Hematopoietic multipotent progenitor cell treated with erythropoietin and hydrocortisone succinate and interleukin-3 and kit ligand, for 15 days (in vitro differentiated cells): ENCODE measurements at places on chromosomes 4 and X.
A peak's percentile ranks its signal among the peaks of the same experiment; 100 is the strongest.

GRCh38 chr4:133156556-133156955, 7.5 kb downstream of the PCDH10 start:
- no peak for DNase-seq

- no peak for DNase-seq
Measured at GRCh38 chr4:6613676-6614651, 26.5 kb upstream of the MRFAP1 start.

DNA sequence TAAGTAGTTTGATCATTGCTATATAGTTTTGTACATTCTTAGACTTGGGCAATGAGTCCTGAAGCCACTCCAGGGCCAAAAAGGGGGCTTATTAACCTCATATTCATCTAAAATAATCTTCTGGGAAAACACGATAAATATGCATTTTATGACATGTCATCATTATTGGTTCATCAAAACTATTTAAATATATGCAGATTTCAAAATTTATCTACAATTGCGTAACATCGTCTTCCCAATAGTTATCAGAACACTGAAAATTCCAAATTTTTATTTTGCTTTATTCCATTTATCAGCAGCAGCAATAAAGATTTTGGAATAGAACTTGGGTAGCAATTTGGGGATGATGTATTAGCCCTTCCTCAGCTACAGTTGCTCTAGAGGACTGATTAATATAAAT, 550.0 kb downstream of the IQCM start:
- no peak for DNase-seq

- no peak for DNase-seq
Measured at GRCh38 chr4:2064276-2064991, 5.3 kb downstream of the NAT8L start.

- DNase-seq = no peak
Measured at GRCh38 chrX:21741869-21742701, 15.8 kb downstream of the SMPX start.

DNA sequence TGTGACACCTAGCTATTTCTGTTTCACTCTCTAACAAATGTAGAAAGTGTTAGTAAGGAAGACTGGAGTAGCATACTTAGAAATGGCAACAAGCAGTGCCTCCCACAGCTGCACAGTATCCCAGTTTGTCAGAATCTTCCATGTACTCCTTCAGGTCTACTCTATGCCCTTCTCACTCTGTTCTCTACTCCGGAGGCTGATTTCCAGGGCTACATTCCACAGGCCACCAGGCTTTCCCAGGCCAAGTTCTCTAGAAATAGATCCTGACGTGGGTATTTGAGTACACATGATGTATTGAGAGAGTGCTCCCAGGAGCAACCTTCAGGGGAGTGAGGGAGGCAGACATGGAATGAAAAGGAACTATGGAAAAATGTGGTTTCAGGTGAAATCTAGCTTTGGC, 177.3 kb upstream of the GK2 start:
- no peak for DNase-seq

DNA sequence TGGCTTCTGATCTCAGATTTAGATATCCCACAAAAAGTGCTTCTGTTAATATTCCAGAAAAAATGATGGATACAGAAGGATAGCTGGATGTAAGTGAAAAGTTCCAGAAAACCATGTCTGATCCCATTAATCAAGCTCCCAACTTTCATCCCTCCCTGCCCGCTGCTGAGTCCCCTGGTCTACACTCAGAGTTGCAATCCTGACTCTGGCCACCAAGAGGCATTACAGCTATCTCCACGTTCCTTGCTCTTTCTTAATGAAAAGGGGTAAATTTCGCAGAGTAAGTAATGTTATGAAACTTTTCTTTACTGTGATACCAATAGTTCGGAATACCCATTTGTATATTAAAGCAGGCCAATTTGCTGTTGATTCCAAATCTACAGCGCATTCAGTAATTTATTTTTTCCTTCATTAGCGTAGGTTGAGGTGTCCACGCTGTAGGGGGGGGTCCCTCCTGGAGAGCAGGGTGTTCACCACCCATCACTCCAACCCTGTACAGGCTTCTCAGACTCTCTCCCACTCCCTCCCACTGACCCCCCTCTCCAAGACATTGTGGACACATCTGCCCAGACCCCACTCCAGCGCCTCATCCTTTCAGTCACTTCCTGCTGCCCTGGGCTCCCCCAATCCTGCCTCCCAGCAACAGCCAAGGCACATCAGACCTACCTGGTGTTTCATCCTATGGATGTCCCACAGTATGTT, 55.1 kb downstream of the RAB40A start:
- peak; percentile 44 for DNase-seq

DNA sequence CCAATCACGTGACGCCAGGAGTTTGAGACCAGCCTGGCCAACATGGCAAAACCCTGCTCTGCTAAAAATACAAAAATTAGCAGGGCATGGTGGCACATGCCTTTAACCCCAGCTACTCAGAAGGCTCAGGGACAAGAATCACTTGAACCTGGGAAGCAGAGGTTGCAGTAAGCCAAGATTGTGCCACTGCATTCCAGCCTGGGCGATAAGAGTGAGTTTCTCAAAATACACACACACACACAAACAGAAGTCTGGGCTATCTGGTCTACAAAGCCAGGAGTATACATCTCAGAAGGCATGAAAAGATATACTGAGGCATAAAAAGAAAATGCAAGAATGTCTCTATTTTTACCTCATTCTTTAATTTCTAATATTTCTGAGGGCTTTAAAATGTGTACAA, 11.3 kb downstream of the YTHDC1 start:
- no peak for DNase-seq
